ENCODE measurements at places on chromosomes 16 and 17.

DNA sequence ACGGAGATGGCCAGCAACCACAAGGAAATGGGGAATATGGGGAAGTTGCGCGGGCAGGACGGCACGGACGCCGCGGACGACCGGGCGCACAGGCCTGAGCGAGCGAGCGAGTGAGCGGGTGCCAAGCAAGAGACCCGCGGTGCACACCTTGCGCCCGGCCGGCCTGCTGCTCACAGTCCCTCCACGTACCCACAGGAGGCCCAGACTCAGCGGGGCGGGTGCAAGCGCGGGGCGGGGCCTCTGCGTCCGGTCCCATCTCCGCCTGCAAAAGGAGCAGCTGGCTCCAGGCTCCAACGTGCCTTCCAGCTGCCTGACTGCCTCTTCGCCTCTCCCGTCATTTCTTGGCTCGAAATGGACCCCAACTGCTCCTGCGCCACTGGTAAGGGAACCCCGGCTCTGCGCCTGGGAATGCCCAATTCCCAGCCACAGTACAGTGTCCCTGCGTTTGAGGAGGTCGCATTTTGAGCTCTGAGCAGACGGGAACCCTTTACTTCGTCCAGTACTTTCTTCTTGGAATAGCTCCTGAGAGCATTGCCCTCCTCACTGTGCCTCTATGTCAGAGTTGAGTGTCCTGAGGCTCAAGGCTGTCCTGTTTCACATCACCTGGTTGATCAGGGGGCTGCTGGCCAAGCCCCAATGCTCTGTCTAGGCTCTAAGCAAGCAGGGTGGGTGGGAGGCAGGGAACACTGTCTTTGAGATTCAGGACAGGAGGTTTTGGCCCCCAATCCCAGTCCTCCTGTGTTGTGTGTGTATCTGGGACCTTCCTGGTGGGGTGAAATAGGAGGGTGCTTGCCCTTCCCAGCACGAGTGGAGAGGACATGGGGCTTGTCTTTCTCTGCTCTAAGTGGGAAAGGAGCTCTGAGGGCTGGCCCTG lies 8.1 kb upstream of the MT1E start:
- DNase-seq, result no peak
- H3K27me3 ChIP-seq, result peaks cover 34% of the 10 kb centered on the region
- no peak overlapping the region for H3K27ac ChIP-seq
- H3K4me1 ChIP-seq, result peaks cover 5% of the 10 kb centered on the region
- no peaks in the 10 kb centered on the region for H3K36me3 ChIP-seq

GRCh38 chr17:49635121-49635520 lies 42.8 kb downstream of the SPOP start:
- H3K36me3 ChIP-seq, result no peaks in the 10 kb centered on the region
- no peak overlapping the region for H3K4me3 ChIP-seq
- H3K27ac ChIP-seq, result no peak overlapping the region

GRCh38 chr17:16866436-16866835 lies 105.5 kb downstream of the TNFRSF13B start:
- DNase-seq, result no peak
- H3K27ac ChIP-seq, result no peak overlapping the region
- no peaks in the 10 kb centered on the region for H3K27me3 ChIP-seq
- H3K4me3 ChIP-seq, result no peak overlapping the region
- H3K4me1 ChIP-seq, result no peaks in the 10 kb centered on the region

- DNase-seq, result peak; percentile 76
- H3K27ac ChIP-seq, result no peak overlapping the region
- no peak overlapping the region for H3K4me3 ChIP-seq
- no peaks in the 10 kb centered on the region for H3K27me3 ChIP-seq
- H3K4me1 ChIP-seq, result peaks cover 12% of the 10 kb centered on the region
Observed at GRCh38 chr16:26058326-26058725, 366.6 kb downstream of the HS3ST4 start.

GRCh38 chr16:63467513-63467912 lies 1431.3 kb upstream of the CDH8 start:
- no peak overlapping the region for H3K27ac ChIP-seq
- H3K4me3 ChIP-seq, result no peak overlapping the region
- no peaks in the 10 kb centered on the region for H3K36me3 ChIP-seq
- no peak for DNase-seq
- no peaks in the 10 kb centered on the region for H3K27me3 ChIP-seq

DNA sequence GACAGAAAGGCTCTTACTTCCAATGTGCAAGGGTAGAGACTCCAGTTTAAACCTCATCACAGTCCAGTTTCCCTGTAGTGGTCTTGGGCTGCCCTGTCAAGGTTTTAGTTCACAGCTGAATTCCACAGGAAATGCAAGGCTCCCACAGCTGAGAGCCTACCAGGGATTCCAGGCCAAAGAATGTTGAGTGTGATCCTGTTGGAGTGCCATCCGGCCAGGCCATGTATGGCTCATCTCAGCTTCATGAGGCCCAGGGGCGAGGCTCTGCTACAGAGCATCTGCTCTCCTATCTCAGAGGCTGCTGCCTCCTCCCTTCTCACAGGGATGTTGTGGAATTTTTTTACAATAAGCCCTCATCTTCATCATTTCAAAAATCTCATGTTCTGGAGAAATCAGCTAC lies 239.8 kb upstream of the CCL2 start:
- DNase-seq, result peak; percentile 65
- no peaks in the 10 kb centered on the region for H3K4me1 ChIP-seq
- H3K4me3 ChIP-seq, result no peak overlapping the region
- H3K27ac ChIP-seq, result no peak overlapping the region
- no peaks in the 10 kb centered on the region for H3K27me3 ChIP-seq

DNA sequence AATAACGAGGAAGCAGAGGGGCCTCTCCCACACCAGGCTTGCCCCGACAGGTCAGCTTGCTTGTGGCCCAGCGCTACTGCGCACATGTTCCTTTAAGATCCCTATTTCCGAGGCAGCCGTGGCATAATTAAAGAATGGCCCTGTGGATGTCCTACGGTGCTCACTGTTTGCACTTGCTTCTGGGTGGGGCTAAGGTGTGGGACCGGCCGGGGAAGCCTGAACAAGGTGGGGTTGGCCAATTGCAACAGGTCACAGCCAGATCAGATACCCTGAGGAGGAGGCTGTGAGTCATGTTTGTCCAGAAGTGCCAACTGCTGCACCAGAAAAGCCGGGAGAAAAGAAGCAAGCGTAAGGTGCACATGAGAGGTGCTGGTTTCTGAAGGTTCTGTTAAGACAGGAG lies 158.5 kb upstream of the CACNG5 start:
- no peaks in the 10 kb centered on the region for H3K27me3 ChIP-seq
- H3K4me1 ChIP-seq, result no peaks in the 10 kb centered on the region
- no peak overlapping the region for H3K4me3 ChIP-seq
- H3K36me3 ChIP-seq, result no peaks in the 10 kb centered on the region
- H3K27ac ChIP-seq, result no peak overlapping the region

GRCh38 chr17:74227271-74228080 lies 14.1 kb downstream of the TTYH2 start:
- no peak for DNase-seq
- H3K4me1 ChIP-seq, result no peaks in the 10 kb centered on the region
- H3K27ac ChIP-seq, result no peak overlapping the region
- no peaks in the 10 kb centered on the region for H3K36me3 ChIP-seq

DNA sequence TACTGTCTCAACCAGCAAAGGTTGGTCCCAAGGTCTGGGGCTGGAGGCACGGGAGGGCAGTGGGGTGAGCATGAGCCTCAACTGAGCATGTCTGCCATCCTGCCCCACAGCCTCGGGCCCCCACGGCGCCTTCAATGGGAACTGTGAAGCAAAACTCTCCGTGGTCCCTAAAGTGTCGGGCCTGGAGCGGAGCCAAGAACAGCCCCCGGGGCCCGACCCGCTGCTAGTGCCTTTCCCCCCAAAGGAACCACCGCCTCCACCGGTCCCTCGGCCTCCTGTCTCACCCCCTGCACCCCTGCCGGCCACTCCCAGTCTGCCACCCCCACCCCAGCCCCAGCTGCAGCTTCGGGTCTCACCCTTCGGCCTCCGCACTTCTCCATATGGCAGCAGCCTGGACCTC lies 4.2 kb downstream of the FBRS start:
- H3K4me3 ChIP-seq, result no peak overlapping the region
- H3K36me3 ChIP-seq, result peaks cover 13% of the 10 kb centered on the region
- no peaks in the 10 kb centered on the region for H3K27me3 ChIP-seq
- DNase-seq, result no peak
- no peak overlapping the region for H3K27ac ChIP-seq

DNA sequence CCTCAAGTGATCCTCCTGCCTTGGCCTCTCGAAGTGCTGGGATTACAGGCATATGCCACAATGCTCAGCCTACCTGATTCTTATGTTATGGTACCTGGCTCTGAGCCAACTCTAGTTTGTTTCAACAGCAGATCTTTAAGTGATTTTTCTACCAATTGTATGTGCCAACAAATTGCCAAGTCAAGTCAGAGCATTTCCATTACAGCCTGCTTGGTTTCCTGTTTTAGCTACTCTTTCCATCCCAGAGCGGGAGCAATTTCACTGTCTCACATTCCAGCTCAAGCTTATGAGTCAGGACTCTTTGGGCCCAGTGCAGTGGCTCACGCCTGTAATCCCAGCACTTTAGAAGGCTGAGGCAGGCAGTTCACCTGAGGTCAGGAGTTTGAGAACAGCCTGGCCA lies 30.8 kb upstream of the RBBP6 start:
- no peaks in the 10 kb centered on the region for H3K4me1 ChIP-seq
- no peaks in the 10 kb centered on the region for H3K27me3 ChIP-seq
- H3K27ac ChIP-seq, result no peak overlapping the region
- H3K36me3 ChIP-seq, result no peaks in the 10 kb centered on the region

DNA sequence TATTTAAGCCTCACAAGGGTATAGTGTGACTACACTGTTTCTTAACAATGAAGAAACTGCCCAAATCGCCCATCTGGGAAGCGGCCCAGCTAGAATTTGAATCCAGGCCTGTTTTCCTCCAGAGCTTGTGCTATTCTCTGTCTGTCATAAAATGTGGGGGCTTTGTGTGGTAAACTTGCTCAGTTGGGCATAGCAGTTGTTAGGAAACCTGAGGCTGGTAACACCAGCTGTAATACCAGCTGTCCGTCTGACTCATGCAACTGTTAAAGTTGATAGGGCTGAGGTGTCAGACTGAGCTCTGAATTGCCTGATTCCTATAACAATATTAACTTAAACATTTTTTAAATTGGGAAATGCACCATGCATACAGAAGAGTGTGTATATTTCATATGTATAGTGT lies 9.3 kb downstream of the NOD2 start:
- H3K27ac ChIP-seq, result no peak overlapping the region
- no peaks in the 10 kb centered on the region for H3K4me1 ChIP-seq
- no peak overlapping the region for H3K4me3 ChIP-seq
- no peak for DNase-seq

- H3K27me3 ChIP-seq, result no peaks in the 10 kb centered on the region
- H3K27ac ChIP-seq, result no peak overlapping the region
- no peak for DNase-seq
- peaks cover 1% of the 10 kb centered on the region for H3K4me1 ChIP-seq
- no peak overlapping the region for H3K4me3 ChIP-seq
- H3K36me3 ChIP-seq, result no peaks in the 10 kb centered on the region
Observed at GRCh38 chr16:22031483-22032083, 23.7 kb downstream of the MOSMO start.

DNA sequence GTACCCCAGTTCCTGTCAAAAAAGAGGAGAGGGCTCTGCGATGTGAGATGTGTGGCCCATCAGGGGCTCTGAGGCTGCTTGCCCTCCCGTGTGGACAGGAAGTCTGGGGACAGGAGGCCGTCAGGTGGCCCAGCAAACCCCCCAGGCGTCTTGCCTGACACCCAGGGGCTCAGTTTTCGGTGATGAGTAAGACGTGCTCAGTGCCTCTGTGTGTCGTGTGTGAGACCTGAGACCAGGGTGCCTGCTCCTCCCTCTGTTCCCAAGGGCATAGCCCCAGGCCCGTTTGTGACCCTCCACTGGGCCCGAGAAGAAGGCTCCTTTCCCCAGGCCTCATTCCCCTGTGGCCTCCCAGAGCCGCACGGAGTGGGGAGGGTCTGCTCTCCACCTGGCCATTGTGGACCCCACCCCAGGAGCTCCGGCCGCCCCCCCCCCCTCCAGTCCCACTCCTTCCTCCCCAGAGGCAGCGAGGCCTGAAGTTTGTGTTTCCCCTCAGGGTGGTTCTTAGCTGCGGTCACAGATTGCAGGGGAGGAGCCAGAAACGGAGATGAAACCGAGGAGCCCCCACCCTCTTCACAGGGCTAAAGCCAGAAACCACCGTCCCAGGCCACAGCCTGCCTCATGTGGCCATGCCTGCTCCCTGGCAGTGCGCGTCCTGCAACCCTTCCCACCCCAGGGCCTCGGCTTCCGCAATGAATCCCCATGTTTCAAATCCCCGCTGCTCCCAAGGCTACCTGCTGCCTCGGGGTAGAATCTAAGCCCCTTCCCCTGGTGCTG lies 4.9 kb upstream of the ACTG1 start:
- H3K4me3 ChIP-seq, result no peak overlapping the region

- H3K4me1 ChIP-seq, result peaks cover 10% of the 10 kb centered on the region
- H3K36me3 ChIP-seq, result no peaks in the 10 kb centered on the region
- no peak overlapping the region for H3K27ac ChIP-seq
- no peak for DNase-seq
Observed at GRCh38 chr17:75078284-75079022, 9.3 kb upstream of the SLC16A5 start.

DNA sequence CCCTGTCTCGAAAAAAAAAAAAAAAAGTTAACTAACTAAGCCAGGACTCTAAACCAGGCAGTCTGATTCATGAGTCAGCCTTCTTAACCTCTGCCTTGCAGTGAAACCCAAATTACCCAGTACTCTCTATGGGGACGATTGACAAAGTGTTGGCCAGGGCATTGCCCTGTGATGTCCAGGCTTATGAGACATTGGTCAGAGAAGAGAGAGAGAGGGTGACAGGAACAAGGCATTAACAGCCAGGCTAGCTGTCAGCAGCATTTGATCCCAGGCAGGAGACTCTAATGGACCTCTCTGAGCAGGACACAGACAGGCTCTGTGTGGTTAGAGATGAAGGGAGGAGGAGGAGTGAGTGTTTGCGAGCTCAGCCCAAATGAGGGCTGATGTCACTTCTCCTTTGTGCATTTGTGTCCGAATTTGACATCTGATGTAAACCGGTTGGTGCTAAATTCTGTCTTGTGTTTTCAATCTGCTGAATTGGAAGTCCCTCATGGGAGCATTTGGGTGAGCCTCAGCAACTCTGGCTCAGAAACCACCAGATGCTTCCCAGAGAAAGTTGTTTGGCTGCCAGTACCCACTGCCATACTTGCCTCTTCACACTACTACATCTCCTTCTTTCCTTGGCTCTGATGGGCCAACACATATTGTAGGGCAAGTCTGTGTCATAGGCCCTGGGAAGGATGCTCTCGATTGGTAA lies 4.3 kb upstream of the MYL4 start:
- H3K27ac ChIP-seq, result no peak overlapping the region
- peak; percentile 10 for DNase-seq
- no peaks in the 10 kb centered on the region for H3K27me3 ChIP-seq

DNA sequence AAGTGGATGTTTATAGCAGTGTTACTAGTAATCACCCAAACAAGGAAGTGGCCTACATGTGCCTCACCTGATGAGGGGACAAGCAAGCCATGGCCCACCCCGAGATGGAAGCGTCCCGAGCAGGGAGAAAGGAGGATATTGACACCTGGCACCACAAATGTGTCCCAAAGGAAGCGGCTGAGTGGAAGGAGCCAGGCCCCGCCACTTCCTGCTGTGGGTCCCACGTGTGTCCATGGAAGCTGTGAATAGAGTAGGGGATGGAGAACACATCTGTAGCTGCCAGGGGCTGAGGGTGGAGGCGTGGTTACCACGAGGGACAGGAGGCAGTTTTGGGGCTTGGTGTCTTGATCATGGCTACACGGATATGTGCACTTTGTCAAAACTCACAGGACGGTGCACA lies 49.2 kb downstream of the KCNJ12 start:
- DNase-seq, result no peak
- H3K4me3 ChIP-seq, result no peak overlapping the region
- H3K36me3 ChIP-seq, result no peaks in the 10 kb centered on the region
- H3K4me1 ChIP-seq, result no peaks in the 10 kb centered on the region
- no peaks in the 10 kb centered on the region for H3K27me3 ChIP-seq

GRCh38 chr16:53111078-53111791 lies 56.4 kb downstream of the CHD9 start:
- DNase-seq, result no peak
- H3K36me3 ChIP-seq, result no peaks in the 10 kb centered on the region
- no peak overlapping the region for H3K27ac ChIP-seq
- no peaks in the 10 kb centered on the region for H3K4me1 ChIP-seq
- no peak overlapping the region for H3K4me3 ChIP-seq

All from mesendoderm (in vitro differentiated cells).